ENCODE measurements at places on chromosomes 3 and 15.
A peak's percentile ranks its signal among the peaks of the same experiment; 100 is the strongest.

- no peak for DNase-seq
These were observed 136.8 kb downstream of the PGPEP1L start for GRCh38 chr15:98870788-98871187.

DNA sequence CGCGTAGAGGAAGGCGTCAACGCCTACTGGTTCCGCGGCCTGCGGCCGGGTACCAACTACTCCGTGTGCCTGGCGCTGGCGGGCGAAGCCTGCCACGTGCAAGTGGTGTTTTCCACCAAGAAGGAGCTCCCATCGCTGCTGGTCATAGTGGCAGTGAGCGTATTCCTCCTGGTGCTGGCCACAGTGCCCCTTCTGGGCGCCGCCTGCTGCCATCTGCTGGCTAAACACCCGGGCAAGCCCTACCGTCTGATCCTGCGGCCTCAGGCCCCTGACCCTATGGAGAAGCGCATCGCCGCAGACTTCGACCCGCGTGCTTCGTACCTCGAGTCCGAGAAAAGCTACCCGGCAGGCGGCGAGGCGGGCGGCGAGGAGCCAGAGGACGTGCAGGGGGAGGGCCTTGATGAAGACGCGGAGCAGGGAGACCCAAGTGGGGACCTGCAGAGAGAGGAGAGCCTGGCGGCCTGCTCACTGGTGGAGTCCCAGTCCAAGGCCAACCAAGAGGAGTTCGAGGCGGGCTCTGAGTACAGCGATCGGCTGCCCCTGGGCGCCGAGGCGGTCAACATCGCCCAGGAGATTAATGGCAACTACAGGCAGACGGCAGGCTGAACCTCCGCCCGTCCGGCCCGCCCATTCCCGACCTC is 4.1 kb downstream of the ISLR2 start:
- DNase-seq, result no peak

DNA sequence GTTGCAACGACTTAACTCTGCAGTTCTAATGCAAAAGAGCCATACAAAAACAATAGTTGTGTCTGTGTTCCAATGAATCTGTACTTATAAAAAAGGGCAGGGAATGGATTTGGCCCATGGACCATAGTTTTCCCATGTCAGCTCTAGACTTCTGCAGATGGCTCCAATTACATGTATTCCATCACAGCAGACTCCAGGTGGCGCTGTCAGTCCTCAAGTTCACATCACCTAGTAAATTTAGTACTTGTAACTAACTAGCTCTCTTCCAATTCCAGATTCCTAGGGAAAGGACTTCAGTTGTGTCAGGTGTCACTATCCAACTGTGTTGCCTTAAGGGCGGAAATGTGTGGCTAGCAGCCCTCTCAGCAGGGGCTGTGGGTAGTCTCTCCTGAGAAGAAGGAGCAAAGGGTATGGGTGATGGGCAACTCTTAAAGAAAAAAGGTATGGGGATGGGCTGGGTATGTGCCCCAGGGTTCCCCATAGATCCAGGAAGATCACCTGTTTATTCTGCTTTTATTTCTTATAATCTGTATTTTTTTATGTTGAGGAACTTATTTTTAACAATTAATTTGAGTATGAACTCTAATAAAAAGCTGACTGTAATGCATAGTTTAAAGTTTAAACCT is 36.2 kb downstream of the BBS4 start:
- DNase-seq, result peak; percentile 63

GRCh38 chr3:45844616-45845015 is 2.7 kb upstream of the LZTFL1 start:
- no peak for DNase-seq

GRCh38 chr3:127019449-127019848 is 36.5 kb downstream of the PLXNA1 start:
- DNase-seq, result no peak

DNA sequence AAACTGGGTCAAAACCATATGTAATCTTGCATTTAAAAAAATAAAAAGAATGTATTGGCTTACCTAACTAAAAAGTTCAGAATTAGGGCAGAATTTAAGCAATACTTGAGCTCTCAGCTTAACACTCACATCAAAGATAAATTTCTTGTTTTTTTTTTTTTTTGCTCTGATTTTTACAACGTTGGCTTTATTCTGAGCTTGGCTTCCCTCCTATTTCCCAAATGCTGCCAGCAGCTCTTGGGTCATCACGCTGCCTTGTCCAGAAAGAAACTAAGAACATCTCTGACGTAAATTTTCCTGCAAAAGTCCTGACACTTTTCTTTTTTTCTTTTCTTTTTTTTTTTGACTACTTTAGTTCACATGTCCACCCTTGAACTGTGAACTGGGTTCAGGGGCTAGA is 150.6 kb upstream of the TGFBR2 start:
- no peak for DNase-seq

GRCh38 chr3:79937567-79937966 is 169.8 kb upstream of the ROBO1 start:
- no peak for DNase-seq

- DNase-seq, result no peak
These were observed 34.3 kb downstream of the USP8 start for GRCh38 chr15:50458348-50459112.

GRCh38 chr3:37467761-37468160 is 293.4 kb upstream of the LRRFIP2 start:
- DNase-seq, result no peak

DNA sequence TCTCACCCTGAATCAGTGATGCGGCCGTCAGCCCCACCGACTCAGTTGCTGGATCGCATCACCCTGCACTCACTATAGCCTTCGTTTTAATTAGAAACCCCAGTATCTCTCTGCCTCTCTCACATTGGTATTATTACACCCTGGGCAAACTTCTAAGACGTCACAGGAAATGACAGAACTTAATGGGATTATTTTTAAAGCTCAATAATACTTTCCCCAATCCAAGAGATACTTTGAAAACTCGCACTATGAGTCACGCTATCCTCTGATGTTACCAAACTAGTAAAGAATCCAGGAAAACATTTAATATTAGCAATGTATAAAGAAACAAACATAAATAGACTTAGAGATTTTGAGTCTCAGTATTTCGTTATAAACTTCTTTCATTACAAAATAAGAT is 36.6 kb downstream of the RUBCN start:
- DNase-seq, result no peak

DNA sequence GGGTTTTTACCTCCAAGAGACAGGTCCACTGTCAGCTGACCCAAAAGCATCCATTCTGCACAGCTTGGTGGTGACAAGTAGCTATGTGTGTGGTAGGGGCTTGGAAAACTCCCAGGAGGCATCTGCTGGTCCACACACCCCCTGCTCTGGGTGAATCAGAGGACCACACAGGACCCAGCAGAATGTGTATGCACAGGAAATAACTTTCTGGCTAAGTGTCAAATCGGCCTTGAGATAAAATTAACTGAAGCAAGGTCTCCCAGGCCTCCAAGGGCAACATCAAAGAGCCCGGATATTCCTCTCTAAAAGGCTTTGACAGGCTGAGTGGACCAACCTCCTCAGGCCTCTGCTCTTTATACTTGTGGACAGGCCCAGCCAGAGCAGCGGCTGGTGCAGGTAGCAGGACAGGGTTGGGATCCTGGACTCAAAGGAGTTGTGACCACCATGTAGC is 66.5 kb downstream of the CTNNB1 start:
- DNase-seq, result no peak

- no peak for DNase-seq
These were observed 541.7 kb upstream of the ZNF385D start for GRCh38 chr3:22292681-22293080.

Data from stimulated activated CD4-positive, alpha-beta T cell treated with anti-CD3 and anti-CD28 coated beads, Interleukin-2, amount 100 ng/mL, for 48 hours (primary cell).